ENCODE measurements at places on chromosomes 1 and 21.

DNA sequence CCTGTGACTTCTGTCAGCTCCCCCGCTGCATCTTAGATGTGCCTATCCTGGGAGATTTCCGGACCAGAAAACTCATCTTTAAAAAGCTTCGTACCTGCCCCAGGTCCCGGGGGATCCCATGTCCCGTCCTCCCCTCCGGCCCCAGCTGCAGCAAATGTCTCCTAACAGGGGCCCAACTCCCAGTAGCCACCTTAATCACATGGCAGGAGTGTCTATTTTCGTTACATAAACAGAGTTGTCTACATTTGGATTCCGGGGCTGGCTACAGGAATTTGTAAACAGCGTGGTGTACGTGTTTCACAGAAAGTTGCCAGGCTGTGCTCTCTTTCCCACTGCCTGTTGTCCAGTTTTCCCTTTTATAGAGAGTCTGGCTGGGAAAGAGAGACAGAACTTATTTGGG is 17.9 kb upstream of the KCNE2 start:
- DNase-seq = no peak

DNA sequence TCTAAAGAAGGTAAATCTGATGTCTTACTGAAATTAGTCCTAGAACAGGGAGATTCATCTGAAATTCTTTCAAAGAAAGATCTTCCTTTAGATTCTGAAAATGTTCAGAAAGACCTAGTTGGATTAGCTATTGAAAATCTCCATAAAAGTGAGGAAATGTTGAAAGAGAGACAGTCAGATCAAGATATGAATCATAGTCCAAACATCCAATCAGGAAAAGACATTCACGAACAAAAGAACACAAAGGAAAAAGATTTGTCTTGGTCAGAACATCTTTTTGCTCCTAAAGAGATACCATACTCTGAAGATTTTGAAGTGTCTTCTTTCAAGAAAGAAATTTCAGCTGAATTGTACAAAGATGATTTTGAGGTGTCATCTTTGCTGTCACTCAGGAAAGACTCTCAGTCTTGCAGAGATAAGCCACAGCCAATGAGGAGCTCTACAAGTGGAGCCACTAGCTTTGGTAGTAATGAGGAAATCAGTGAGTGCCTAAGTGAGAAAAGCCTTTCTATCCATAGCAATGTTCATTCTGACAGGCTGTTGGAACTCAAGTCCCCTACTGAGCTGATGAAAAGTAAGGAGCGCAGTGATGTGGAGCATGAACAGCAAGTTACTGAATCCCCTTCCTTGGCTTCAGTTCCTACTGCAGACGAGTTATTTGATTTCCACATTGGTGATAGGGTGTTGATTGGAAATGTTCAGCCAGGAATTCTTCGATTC is 61.6 kb upstream of the QSOX1 start:
- no peak for DNase-seq

DNA sequence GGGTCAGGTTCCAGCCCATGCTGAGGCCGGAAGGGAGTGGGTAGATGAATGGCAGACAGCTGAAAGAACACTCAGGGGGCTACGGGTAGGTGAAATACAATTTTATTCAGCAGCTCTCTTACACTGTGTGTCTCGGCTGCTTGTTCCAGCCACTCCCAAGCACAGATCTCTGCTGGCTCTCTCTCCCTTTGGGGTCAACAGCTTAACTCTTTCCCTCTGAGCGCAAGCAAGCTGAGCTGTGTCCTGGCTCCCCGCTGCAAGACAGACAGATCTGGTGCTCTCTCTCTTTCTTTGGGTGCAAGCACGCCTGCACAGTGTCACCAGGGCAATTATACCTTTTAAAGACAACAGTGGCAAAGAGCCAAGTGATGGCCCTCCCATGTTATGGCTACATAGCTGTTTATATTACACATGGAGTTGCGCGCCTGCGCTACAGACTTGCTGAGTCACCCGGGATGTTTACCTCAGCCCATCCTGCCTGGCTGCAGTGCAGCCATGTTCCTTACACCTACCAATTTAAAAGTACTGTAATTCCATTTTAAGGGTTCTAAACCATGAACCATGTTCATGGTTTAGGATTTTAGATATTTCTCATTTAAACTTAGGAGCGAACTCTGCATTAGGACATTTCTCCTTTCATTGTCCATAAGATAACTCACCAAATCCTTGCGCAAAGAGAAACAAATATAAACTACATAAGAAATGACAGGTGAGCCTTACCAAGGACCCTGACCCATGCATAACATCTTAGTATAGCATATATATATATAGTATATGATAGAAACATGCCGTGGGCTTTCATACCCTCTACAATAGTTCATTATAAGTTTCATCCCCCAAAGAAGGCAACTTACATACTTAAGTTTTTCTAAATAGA is 396.5 kb downstream of the SMYD3 start:
- no peak for DNase-seq

DNA sequence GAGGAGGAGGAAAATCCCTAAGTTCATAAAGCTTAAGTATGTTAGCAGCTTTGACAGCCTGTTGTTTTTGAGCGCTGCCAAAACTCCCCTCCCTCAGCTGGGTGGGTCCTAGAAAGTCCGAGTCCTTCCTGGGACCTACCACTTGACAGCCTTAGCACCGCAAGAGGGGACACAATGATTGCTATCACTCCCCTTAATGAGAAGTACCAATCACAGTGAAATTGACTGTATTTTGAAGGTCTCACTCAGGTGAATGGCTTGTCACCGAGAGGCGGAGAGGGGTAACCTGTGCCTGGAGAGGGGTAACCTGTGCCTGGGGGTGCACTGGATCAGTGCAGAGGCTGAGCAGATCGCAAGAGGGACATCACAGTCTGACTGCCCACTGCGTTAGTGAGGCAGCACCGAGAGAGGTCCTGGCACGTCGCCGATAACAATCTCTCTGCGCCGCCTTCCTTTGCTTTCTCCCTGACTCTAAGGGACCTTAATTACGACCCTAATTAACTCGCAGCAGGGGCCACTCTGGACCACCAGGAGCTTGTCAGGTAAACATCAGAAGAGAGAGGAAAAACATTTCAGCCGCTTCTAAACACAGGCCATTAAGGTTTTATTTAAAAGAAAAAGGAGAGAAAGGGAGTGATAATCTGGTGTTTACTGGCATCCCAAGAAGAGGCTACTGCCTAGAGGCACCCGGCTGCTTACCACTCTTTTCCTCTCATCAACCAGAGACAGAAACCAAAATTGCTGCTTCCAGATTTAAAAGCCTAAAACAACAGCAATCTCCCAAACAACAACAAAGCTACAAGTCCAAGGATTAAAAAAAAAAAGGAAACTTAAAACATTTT is 25.7 kb upstream of the KCNK1 start:
- no peak for DNase-seq

- DNase-seq = no peak
Observed at GRCh38 chr1:153122831-153123421, 9.6 kb upstream of the SPRR2F start.

DNA sequence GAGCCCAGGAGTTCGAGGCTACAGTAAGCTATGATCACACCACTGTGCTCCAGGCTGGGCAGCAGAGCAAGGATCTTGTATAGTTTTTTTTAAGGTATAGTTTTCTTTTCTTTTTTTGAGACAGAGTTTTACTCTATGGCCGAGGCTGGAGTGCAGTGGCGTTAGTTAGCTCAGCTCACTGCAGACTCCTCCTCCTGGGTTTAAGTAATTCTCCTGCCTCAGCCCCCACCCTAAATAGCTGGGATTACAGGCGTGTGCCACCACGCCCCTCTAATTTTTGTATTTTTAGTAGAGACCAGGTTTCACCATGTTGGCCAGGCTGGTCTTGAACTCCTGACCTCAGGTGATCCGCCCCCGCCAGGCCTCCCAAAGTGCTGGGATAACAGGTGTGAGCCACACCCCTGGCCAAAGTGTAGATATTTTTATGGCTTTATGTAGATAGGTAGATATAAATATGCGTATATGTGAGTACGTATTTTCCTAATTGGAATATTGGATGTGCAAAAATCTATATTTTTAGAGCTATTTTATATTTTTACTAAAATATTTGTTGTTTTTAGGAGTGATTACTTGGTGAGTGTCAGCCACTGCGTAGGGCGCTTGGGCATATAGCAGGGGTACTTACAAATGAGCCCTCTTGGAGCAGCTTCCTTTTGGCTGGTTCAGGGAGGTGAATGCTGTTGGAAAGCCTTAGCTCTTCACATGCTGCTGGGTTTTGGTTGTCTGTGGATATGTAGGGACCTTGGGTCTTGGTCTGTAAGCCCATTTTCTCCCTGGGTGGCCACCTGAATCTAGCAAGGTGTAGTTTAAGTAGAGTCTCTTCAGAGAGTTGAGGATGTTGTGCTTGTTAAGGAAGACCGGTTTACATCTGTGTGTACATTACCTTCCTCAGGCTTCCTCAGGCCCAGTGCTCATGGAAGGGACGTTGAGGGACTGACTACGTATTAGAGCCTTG is 9.5 kb downstream of the KDM4A start:
- no peak for DNase-seq

DNA sequence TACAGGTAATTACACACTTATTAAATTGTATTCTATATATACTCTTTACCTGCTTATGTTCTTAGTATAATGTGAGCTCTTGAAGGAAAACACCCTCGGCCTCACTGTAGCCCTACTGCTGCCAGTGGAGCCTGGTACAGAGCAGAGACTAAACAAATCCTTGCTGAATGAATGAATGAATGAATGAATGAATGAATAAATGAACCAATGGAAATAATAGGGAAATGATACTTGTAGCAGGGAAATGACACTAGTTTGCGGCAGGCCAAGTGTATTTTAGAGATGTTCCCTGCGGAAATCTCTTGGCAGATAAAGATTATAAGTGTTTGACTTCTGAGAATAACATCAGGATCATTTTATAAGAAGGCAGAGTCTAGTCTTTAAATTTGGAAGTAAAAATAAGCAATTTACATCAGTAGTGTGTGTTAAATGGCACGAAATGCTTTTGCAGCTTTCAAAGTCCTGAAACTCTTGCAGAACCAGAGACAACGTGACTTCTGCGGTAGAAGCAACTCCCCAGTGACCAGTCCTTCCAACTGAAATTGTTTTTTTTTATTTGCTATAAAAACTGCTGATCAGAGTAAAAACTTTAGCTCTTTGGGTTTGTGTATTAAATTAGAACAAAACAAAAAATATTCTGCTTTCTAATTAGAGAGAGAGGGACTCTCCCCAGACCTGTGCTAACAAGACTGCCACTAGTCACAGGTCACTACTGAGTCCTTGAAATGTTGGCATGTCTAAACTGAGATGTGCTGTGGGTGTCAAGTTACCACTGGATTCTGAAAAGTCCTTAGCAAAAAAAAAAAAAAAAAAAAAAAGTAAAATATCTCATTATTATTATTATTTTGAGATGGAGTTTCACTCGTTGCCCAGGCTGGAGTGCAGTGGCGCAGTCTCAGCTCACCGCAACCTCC is 199.3 kb upstream of the MAP1LC3C start:
- DNase-seq = no peak

DNA sequence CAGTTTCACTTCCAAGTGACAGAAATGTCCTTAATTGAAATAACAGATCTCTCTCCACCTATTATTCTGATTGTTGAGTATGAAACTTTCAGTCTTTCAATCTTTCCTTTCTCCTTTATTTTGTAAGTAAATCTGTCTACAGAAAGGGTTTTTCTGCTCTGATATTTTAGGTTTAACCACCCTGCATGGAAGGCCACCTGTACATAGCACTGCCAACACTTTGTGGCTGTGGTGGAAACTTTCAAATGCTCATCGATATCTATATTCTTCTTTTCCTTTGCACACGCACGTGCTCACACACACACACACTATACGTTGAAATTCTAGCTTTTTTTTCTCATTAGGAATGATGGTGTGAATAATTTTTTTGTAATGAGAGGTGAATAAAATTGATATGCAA is 1179.3 kb downstream of the KCNT2 start:
- no peak for DNase-seq

GRCh38 chr1:26090893-26091292 is 20.7 kb upstream of the PDIK1L start:
- DNase-seq = no peak

DNA sequence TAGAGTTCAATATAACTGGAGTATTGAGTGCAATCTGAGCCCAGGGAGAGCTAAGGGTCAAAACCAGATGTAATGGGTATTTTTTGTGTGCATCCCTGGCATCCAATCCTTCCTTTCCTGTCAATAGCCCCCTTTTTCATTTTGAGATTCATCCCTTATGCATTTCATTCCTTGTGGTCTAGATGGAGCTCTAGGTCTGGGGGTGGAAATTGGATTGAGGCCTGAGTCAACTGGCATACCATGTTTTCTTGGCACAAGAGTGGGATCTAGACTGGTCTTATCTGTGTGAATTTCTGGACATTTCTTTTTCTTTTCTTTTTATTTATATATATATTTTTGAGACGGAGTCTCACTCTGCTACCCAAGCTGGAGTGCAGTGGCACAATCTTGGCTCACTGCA is 67.3 kb upstream of the RAB3GAP2 start:
- no peak for DNase-seq

- no peak for DNase-seq
Observed at GRCh38 chr1:225814381-225814780, 4.5 kb downstream of the EPHX1 start.

DNA sequence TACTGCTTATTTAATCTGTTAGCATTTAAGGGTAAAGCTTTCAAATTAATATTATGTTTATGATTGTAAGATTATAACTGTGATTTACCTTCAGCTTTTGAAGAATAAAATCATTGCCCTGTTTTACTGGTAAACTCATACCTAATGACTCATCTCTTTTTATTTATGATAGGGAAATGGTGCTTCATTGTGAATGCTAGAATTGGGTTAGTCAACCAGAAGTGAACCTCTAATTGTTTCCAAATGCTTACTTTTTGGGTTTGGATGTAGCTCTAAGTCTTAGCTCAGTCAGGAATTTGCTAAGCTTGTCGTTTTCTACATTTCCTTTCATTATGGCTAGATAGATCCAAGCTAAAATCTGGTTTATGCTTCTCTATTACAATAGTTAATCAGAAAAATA is 59.4 kb downstream of the SLC30A7 start:
- DNase-seq = no peak

DNA sequence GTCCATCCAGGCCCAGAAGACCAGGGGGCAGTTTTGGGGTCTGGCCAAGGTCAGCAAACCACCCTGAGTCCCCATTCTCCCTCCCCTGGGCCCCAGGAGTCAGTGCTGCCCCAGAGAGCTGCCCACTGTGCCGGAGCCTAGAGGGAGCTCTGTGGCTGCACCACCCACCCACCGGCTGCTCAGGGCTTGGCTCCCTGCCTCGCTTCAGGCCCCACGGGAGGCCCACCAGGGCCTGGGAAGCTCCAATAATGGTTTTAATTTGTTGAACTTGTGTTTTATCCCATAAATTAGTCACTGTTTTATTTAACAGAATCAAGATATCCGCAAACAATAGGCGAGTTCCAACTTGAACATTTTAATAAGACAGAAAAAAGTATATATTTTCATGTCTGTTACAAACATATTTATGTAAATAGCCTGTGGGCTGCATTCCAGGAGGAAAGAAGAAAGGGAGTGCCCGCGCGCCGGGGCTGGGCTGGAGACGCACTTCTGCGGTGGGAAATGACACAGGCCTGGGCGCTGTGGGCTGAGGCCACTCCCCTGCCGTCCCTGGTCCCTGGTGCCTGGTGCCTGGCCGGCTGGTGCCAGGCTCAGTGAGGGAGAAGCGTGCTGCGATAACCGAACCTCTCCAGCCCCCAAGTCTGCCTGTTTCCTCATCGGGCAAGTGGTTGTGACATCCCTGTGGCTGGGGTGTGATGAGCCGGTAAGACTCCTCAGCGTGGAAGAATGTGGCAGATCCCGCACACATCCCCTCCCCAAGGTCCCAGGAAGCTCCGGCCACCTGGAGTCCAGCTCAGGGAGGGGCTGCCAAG is 160.5 kb downstream of the PEX14 start:
- DNase-seq = no peak

All from stimulated activated CD4-positive, alpha-beta T cell treated with anti-CD3 and anti-CD28 coated beads, Interleukin-12 subunit alpha, Interleukin-12 subunit beta, amount 100 ng/mL, for 4 hours (primary cell).